ENCODE measurements at places on chromosomes 13 and 19.

DNA sequence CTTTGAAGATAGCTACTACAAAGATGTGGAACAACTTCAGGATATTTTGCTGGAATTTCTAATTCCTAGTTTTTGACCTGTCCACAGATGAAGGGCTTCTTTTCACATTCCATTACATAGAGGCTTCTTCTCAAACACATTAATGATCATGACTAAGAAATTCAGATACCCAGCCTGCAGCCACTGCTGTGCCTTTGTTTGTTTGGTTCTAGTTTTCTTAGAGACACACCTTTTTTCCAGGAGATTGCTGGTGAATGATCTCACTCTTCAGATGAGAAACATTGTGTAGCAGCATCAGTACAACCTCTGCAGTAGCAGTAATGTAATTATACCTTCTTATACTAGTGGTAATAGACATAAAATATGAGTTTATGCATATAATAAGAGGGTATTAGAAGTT lies 5.0 kb downstream of the TDRD3 start:
- peak; percentile 6 for DNase-seq

DNA sequence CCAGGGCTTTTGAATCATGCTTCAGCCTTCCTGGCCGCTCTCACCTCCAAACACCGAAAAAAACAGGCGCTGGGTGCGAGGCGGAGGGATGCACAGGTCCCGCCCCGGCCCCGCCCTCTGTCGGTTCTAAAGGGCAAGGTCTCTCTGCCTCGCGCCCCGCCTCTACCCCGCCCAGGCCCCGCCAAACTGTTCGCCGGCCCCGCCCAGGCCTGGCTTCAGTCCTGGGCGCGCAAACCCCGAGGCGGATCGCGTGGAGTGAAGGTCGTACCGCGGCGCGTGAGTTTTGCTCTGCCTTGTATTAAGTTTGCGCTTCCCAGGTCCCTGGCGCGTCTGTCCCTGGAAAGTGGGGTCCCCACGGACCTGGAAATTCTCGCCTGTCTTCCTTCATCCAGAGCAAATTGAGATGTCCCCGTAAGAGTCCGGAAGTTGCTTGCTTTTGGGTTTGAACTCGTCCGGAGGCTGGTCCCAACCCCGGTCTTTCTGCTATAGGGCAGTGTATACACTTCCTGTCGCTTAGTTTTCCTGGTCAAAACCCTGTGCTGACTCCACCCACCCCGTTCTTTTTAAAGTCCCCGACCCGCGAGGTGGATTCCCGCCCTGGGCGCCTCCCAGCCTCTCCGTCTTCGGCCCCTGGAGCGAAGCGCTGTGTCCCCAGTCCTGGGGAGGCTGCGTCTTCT lies 8.4 kb downstream of the ZNF808 start:
- peak; percentile 87 for DNase-seq

- DNase-seq: peak; percentile 66
Measured at GRCh38 chr19:29671393-29672160, 6.3 kb downstream of the PLEKHF1 start.

DNA sequence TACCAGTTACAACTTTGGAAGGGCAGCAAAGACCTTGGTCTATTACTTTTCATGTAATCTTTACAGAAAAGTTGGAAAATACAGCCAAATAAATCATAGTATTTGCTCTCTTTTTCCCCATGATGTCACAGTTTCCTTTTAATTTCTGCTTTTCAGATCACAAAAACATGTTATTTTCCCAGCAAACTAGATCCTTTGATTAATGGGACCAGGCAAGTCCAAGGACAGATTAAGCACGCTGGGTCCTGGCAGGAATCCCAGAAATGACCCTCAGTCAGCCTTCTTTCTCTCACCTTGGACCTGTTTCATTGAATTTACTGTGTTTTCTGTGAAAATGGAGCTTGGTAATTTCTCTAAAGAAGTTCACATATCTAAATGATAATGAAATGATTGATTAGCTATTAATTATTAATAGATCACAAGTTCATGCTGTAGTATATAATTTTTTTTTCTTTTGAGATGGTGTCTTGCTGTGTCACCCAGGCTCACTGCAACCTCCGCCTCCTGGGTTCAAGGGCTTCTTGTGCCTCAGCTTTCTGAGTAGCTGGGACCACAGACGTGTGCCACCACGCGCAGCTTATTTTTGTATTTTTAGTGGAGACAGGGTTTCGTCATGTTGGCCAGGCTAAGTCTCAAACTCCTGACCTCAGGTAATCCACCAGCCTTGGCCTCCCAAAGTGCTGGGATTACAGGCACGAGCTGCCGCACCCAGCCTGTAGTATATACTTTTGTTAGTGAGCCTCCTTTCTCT lies 16.0 kb downstream of the SPATA13 start:
- DNase-seq: no peak

DNA sequence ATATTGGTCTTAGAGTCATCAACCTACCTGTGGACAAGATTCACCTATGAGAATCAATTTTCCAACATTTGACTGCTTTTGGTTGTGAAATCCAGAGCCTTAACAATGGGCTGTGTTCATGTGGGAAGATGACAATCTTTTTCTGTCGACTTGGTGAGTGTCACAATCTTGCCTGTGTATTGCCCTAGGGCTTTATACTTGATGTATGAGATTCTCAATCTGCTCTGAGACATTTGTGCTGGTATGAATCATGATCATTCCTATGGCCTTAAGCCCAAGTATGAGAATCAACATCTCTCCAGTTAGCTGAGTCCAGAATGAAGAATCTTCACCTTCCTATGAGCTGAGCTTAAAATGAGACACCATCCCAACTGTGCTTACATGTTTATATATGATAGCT lies 68.7 kb downstream of the ZNF726 start:
- no peak for DNase-seq

DNA sequence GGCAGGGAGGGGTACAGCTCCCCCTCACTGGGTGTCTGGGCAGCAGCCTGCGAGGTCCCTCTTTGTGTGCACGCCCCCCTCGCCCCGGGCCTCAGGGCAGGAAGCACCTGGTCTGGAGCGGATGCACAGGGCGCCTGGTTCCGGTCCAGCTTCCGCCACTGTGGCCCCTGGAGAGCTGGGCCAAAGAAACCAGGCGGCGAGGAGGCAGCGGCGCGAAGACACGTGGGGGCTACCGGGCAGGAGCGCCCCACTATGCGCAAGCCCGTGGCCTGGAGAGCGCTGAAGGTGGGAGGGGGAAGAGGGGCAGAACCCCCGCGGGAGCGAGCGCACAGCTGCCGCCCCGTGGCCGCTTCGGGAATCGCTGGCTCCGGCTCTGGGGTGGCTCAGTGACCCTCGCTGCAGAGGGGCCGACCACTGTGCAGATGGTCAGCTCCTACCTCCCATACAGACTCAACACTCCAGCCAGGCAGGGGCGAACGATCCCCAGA lies 1.7 kb upstream of the LYL1 start:
- peak; percentile 81 for DNase-seq

GRCh38 chr19:52191389-52191788 lies 1.5 kb downstream of the PPP2R1A start:
- DNase-seq: no peak

DNA sequence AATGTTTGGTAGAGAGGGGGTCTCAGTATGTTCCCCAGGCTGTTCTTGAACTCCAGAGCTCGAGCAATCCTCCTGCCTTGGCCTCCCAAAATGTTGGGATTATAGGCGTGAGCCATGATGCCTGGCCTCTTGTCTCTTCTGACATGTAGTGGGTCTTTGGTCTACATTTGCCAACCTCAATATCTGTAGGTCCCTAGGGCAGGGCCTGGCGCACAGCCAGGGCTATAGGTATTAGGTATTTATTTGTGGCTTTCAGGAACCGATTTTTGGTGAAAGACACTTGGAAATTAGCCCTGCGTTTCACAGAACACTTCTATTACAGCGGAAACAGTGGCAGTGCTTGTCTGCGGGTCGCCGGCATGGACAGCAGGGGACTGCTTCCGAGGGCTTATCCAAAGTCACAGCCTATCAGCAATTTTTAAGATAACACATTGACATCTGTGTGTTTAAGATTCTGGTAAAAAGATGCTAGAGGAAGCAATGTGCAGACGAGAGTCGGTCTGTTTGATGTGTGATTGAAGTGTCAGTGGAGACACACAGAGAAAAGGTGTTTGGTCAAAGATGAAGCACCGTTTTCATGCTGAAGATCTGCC lies 14.5 kb downstream of the ZNF536 start:
- no peak for DNase-seq

DNA sequence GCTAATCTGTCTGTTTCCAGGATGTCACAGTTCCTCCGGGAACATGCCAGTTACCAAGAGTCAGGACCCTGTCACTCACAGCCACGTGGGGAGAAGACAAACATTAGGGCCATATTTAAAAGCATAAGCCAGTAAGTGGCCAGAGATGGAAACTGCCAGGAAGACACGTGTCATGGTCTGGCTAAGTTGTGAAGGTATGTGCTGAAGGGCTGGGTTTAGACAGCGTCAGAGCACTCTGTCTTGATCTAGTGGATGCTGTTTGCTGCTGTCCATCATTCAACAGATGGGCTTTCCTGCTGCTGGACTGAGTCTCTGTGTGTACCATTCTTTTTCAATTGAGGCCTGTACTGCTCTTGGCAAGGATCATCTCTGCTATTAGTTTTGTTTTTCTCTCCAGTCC lies 128.6 kb downstream of the HS6ST3 start:
- no peak for DNase-seq

DNA sequence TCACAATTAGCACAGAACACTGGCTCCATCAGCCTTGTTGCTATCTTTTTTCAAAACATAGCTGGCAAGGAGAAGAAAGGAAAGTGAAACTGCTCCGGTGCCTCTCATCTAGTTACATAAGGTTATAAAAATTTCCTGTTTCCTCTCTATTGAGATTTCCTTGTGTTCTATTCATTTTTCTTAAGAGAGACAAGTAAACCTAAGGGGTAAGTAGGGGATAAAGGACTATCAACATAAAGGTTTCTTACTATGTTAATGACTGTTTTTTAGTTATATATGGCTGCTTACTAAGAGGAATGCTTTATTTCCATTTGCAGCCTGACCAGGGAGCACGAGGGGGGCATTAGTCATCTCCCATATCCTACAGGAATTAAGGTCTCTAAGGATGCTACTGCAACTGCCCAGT lies 73.2 kb upstream of the MLNR start:
- no peak for DNase-seq

DNA sequence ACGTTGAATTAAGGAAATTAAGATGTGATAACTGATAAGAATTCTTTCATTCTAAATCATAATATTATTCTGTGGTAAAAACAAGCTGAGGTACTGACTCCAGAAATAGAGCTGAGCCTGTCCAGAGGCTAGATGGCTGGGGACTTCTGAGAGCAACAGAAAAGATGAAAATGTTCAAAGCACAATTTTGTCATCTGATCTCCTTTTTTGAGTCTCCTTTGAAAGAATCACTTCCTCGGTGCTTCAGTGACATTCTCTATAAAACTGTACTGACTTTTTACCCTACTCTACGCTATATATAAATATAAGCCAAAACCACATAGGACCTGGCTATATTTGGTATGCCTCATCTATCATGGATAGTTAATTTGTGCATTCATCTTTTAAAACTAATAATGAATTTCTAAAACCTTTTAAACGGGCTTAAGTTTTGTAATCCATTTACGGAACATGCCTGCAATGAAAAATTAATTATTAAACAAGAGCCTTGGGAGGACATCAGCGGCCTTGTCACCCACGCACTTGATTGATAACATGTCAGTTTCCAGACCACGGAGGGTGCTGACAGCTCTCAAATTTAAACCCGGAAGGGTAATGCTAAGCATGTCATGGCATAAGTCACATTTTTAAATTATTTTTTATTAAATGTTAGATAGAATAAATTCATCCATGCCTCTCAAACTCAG lies 235.5 kb downstream of the PCDH9 start:
- no peak for DNase-seq

GRCh38 chr13:59435024-59435423 lies 728.7 kb downstream of the DIAPH3 start:
- no peak for DNase-seq

DNA sequence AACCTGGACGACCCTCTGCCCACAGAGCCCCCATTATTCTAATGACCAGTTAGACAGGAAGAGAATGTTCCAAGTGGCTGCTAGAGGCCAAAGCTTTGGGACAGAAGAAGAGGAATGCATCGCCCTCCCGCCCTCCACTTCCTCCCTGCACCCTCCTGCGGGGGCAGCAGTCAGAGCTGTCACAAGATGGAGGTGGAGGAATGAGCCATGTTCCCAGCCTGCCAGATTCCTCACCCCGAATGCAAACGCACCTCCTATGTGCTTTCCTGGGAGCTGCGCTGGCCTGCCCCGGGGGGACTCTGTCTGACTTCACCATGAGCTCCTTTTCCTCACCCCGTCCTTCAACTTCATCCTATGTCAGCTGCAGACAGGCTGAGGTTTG lies 1.7 kb downstream of the YJEFN3 start:
- no peak for DNase-seq

- DNase-seq: no peak
Measured at GRCh38 chr19:30450100-30450499, 77.9 kb downstream of the ZNF536 start.

DNA sequence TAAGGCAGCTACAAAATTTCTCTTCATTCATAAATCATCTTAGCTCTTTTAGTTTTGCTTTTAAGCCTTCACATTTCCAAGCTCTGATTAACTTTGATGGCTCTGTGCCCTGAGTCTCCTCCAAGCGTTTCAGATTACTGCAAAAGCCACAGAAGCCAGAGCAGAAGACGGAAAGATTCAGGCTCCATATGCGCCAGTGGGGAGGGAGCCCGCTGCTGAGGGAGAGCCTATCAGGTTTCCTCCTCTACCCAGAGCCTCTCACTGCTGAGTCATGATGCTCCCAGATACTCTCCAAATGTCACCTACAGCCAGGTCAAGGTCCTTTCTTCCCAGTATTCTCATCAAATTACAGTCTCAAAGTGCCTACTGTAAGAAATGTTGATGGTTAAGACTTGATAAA lies 193.6 kb downstream of the RAP2A start:
- DNase-seq: no peak

DNA sequence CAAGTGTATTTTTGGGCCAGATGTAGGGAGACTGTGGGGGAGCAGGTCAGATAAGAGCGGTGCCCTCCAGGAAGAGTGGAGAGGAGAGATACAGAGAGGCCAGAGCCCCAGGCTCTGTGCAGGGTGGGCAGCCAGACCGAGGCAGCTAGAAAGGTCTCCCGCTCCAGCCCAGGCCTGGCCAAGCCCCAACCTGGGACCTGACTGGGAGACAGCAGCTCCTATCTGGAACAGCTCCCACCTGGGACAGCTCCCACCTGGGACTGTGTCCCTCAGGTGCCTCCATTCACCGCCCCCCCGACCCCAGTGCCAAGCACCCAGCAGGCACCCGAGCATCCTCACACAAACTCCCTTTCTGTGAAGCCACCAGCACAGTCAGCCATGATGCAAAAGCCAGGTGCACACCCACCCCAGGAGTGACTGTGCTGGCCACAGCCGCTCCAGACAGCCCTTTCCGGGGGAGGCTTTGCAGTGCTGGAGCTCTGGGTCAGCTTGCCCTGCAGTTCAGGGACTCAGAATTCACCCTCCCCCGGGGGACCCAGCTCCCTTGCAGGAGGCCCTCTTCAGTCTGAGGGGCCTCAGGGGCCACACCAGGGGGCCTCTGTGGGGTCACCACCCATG lies 2.1 kb upstream of the GRTP1 start:
- no peak for DNase-seq

GRCh38 chr19:4913996-4914735 lies 4.9 kb downstream of the UHRF1 start:
- no peak for DNase-seq

GRCh38 chr13:93561576-93562225 lies 335.1 kb downstream of the GPC6 start:
- DNase-seq: no peak

GRCh38 chr13:42766016-42766415 lies 15.4 kb upstream of the FAM216B start:
- no peak for DNase-seq

All from hematopoietic multipotent progenitor cell treated with erythropoietin and hydrocortisone succinate and interleukin-3 and kit ligand, for 8 days (in vitro differentiated cells).